Adrenal gland (tissue), 19 donors: ENCODE measurements at places on chromosomes 16 and 17. TPM values are rescaled to one million over a fixed set of nuclear protein-coding genes. Genes with fewer than 3 reads are reported as not detected.

Gene CDH5
- 30.4 TPM for total RNA-seq

Gene PRSS22
- total RNA-seq = not detected

Gene SPNS3
- 1.5 TPM for total RNA-seq

Gene KRTAP9-1
- total RNA-seq = not detected

Gene TERB1
- not detected for total RNA-seq

- no peaks in the 10 kb centered on the region for H3K36me3 ChIP-seq
- peaks cover 5% of the 10 kb centered on the region for H3K4me1 ChIP-seq
- no peaks in the 10 kb centered on the region for H3K27me3 ChIP-seq
- DNase-seq = peak; percentile 61
- H3K27ac ChIP-seq = peak overlapping the region; percentile 14
Measured at GRCh38 chr17:32259586-32259985, 6.0 kb upstream of the RHBDL3 start.

GRCh38 chr17:51184124-51184523 lies 17.9 kb downstream of the NME2 start:
- H3K27ac ChIP-seq = no peak overlapping the region
- H3K36me3 ChIP-seq = no peaks in the 10 kb centered on the region
- H3K27me3 ChIP-seq = no peaks in the 10 kb centered on the region
- DNase-seq = no peak
- H3K4me3 ChIP-seq = no peak overlapping the region
- peaks cover 4% of the 10 kb centered on the region for H3K4me1 ChIP-seq

DNA sequence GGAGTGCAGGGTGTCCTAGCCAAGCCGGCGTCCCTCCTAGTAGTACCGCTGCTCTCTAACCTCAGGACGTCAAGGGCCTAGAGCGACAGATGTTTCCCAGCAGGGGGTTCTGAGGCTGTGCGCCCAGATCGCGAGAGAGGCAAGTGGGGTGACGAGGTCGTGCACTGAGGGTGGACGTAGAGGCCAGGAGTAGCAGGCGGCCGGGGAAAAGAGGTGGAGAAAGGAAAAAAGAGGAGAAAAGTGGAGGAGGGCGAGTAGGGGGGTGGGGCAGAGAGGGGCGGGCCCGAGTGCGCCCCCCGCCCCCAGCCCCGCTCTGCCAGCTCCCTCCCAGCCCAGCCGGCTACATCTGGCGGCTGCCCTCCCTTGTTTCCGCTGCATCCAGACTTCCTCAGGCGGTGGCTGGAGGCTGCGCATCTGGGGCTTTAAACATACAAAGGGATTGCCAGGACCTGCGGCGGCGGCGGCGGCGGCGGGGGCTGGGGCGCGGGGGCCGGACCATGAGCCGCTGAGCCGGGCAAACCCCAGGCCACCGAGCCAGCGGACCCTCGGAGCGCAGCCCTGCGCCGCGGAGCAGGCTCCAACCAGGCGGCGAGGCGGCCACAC lies at the start of gene MMP2:
Gene MMP2, plus strand, starts transcription at position 372 of the 603 bp plus-strand sequence. CDS start 282 bp downstream, outside the sequence.
- H3K27ac ChIP-seq = peak within 1 kb of the TSS; percentile 69
- no peaks in the 10 kb centered on the region for H3K27me3 ChIP-seq
- H3K4me3 ChIP-seq = no peak within 1 kb of the TSS
- peaks cover 27% of the 10 kb centered on the region for H3K4me1 ChIP-seq
- peak; percentile 50 for DNase-seq

DNA sequence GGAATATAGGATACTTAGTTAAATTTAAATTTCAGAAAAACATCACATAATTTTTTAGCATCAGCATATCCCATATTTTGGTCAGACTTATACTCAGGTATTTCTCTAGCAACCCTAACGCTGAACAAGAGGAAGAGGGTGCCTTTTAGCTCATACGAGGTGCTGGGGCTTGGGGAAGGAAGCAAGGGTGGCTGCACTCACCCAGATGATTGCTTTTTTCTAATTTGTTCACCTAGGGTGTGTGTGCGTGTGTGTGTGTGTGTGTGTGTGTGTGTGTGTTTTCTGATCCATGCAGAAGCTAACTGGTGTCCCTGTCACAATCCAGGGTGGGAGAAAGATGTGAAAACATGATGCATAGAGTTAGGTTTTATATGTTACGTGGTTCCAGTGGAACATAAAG lies 81.2 kb downstream of the WNT3 start:
- no peak overlapping the region for H3K4me3 ChIP-seq
- no peaks in the 10 kb centered on the region for H3K27me3 ChIP-seq
- H3K27ac ChIP-seq = no peak overlapping the region
- H3K4me1 ChIP-seq = no peaks in the 10 kb centered on the region
- no peaks in the 10 kb centered on the region for H3K36me3 ChIP-seq
- DNase-seq = no peak

GRCh38 chr16:23290189-23291062 lies 11.7 kb upstream of the SCNN1B start:
- no peaks in the 10 kb centered on the region for H3K4me1 ChIP-seq
- H3K27ac ChIP-seq = no peak overlapping the region
- no peak overlapping the region for H3K4me3 ChIP-seq
- no peak for DNase-seq

GRCh38 chr17:44065668-44066203 lies 735 bp downstream of the LSM12 start:
- DNase-seq = no peak
- H3K4me3 ChIP-seq = no peak overlapping the region
- H3K36me3 ChIP-seq = no peaks in the 10 kb centered on the region

GRCh38 chr17:34009912-34010311 lies 245.2 kb upstream of the CCL2 start:
- no peak overlapping the region for H3K4me3 ChIP-seq
- no peaks in the 10 kb centered on the region for H3K4me1 ChIP-seq
- no peak overlapping the region for H3K27ac ChIP-seq
- no peaks in the 10 kb centered on the region for H3K36me3 ChIP-seq
- no peaks in the 10 kb centered on the region for H3K27me3 ChIP-seq
- no peak for DNase-seq
